Lung microvascular endothelial cell (primary cell): ENCODE measurements at places on chromosomes 1 and 21.

GRCh38 chr1:54370287-54370989 is 35.8 kb downstream of the SSBP3 start:
- no peak for DNase-seq

DNA sequence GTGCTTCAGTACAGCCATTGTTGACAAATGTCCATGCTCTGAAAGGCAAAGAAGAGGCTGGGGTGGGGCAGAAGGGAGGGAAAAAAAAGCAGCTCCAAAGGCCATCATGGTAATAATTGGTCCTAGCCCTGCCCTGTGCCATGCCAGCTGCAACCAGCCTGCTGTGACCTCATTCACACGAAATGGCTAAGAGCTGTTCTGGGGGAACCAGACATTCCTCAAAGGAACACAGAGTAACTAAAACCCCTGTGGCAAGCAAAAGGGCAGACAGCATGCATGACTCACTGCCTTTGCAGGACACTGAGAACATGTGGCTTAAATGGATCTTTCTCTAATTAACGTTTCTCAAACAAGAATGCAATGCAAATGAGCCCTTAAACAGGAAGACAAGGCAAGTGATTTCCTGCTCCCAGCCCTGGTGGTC is 42.3 kb downstream of the STYXL2 start:
- no peak for DNase-seq

DNA sequence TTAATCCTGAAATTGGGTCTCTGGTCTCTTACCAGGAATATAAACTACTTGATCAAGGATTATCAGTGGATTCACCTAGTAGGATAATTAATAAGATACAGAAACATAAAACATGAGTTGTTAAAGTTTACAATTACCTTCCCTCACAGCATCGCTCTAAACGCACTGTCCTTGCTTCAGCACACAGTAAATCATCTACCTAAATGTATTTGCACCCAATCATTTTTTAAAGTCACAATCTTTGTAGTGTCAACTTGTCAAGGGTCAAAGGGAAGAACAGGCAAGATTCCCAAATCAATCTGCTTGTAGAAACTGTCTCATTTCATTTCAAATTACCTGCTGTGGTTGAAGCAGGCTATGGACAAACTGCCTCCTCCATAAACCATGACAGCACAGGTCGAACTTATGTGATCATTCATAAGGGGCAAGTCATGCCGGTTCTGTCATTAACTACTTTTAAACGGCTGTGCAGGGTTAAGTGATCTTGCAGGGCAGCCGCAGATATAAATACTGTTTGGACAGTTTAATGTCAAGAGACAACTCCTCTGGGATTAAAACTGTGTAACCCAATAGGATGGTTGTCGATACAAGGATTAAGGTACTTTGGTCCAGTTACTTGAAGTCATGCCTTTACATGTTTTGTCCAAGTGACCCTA is 93.6 kb downstream of the ZNF281 start:
- DNase-seq, result no peak

GRCh38 chr1:222416001-222416791 is 131.7 kb downstream of the HHIPL2 start:
- DNase-seq, result no peak

DNA sequence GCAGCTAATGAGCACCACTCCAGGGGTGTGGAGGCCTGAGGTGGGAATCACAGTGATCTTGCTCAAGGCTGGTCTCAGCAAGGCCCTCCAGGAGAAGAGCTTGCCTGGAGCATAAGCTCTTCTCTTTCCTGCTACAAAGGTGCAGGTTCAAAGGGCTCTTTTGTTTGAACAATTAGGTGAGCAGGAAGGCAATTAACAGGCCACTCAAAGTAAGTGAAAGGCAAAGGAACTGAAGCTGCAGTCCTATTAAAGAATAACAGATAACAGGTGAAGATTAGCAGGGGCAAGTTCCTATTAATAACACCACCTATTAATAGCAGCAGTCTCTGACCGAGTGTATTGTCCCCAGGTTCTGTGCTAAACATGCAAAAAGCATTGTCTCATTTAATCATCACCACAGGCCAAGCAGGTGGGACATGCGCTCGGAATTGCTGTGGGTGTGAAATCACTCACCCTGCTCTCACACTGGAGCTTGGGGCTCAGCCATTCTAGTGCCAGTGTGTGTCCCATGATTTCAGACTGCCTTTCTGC is 113.8 kb downstream of the RHOU start:
- DNase-seq, result no peak

DNA sequence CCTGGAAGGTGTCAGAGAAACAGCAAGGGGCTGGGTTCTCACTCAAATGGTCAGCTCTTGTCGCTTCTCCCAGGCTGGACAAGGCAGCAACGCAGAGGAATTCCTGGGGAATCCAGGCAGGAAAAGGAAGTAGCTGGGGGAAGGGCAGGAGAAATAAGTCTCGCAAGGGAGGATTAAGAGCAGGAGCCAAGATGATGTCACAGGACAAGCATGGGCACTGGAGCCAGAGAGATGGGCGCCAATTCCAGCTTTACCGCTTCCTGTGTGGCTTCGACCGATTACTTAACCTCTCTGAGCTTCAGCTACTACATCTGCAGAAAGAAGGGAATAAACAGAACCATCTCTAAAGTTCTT is 70.5 kb downstream of the SSBP3 start:
- DNase-seq, result peak; percentile 93

- DNase-seq, result no peak
Observed at GRCh38 chr1:204041232-204041767, 31.6 kb upstream of the SOX13 start.

GRCh38 chr1:76129731-76130130 is 55.2 kb downstream of the ST6GALNAC3 start:
- DNase-seq, result no peak

DNA sequence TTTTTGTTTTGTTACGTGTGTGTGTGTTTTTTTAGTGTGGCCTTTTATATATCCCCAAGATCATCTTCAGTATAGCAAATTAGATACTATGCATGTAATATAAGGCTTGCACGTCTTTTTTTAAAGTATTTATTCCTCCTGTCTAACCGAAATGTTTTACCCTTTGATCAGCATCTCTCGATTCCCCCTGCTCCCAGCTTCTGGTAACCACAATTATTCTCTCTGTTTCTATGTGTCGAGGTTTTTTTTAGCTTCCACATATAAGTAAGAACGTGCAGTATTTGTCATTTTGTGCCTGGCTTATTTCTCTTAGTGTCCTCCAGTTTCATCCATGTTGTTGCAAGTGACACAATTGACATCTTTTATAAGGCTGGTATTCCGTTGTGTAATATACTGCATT is 18.7 kb downstream of the CEP85 start:
- DNase-seq, result no peak

- DNase-seq, result no peak
Observed at GRCh38 chr1:3174487-3175247, 105.7 kb downstream of the PRDM16 start.

DNA sequence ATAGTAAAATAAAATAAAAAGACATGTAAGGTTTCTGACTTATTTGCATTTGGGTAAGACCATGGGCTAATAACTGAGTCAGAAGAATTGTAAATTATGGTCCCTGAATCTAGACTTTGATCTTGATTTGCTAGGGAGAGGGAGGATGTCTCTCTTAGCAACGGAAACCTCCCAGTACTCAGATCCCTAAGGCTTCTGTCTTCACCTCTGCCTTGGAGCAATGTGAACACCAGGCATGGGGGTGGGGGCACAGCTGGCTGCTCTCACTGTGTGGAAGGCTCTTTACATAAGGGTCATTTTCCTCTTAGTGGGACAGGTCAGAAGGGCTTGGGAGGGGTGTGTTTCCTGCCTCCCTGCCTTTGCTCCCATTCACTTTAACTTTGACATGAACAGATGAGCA is 17.0 kb upstream of the TMEM54 start:
- no peak for DNase-seq

DNA sequence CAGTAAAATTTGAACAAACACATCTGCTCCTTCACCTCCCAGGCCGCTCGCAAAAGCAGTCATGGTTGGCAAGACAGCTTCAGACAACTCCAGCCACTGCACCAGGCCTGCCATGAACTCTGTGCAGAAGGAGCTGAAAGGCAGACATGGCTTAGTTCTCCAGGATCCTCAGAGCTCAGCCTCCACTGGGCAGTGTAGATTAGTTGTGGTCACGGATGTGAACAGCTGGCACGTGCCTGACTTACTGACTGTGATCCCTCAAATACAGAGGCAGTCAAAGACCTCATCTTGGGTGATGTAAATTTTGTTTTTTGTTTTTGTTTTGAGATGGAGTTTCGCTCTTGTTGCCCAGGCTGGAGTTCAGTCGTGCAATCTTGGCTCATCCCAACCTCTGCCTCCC is 28.4 kb downstream of the TMCO4 start:
- no peak for DNase-seq

DNA sequence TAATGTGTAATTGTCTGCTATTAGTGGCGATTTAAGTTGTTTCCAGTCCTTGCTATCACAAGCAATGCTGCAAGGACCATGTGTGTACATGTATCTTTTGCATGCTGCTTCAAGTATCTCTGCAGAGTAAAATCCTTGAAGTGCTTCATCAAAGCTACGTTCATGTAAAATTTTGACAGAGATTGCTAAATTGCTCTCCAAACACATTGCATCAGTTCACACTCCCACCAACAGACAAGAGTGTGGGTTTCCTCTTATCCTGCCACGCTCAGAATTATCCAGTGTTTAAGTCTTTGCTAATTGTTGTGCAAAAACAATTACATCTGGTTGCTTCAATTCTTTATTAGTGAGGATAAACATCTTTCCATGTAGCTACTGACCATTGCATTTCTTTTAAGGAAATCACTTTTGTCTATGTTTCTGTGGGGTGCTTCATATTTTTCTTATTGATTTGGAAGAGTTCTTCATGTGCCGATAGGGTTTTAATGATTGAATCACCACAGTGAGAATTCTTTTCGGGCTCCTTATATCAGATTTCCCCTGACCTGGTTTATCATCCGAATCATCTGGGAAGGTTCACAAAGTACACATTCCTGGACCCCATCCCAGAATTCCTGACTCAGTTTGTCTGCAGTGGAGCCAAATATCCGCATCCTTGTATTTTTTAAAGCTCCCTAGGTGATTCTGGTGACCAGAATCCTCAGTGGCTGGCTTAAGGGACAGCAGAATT is 56.3 kb upstream of the GALNT2 start:
- DNase-seq, result no peak

- no peak for DNase-seq
Observed at GRCh38 chr1:2049225-2049717, 940 bp upstream of the PRKCZ start.

GRCh38 chr1:24713736-24714135 is 31.5 kb upstream of the CLIC4 start:
- DNase-seq, result no peak

- DNase-seq, result peak; percentile 70
Observed at GRCh38 chr1:39238476-39238875, 34.0 kb downstream of the MACF1 start.

- peak; percentile 98 for DNase-seq
Observed at GRCh38 chr1:218496561-218496960, 151.4 kb downstream of the TGFB2 start.

- DNase-seq, result no peak
Observed at GRCh38 chr1:111202707-111203623, 2.5 kb upstream of the DENND2D start.
